ENCODE measurements at places on chromosomes 7 and 10.

GRCh38 chr7:49980465-49980864 lies 112.6 kb downstream of the ZPBP start:
- DNase-seq, result no peak

DNA sequence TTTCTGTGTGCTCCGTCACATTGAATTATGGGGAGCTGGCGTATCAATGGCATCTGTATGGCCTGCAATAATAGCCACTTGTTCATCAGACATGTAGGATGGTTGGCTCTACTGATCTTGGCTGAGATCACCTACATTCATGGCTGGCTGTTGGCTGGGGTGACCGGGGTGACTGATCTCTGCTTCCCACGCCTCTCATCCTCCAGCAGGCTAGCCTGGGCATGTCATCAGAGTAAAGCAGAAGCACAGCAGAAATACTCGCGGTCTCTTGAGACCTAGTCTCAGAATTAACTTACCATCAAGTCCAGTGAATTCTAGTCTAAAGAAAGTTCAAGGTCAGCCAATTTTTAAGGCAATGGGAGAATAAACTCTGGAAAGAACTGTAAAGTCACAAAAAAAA lies 257.7 kb upstream of the GLI3 start:
- no peak for DNase-seq

DNA sequence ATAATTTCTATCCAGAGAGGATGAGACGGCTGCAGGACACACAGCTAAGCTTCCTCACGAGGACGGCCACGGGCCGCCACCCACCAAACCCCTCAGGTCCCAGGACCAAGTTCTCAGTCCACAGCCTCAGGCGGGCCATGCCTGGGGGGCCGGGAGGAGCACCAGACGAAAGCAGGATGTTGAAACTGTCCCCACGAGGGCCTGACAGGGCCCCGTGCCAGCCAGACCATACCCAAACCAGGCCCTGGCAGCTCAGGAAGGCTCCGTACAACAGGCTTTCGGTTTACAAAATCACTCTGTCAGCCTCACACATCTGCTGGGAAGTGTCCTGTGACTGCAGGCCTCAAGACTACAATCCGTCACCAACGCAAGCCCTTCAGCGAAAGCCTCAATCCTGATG lies 14.5 kb downstream of the TUBGCP2 start:
- DNase-seq, result no peak

GRCh38 chr7:96591159-96591899 lies 118.3 kb downstream of the SEM1 start:
- DNase-seq, result no peak

- DNase-seq, result no peak
Measured at GRCh38 chr7:95470452-95470851, 15.3 kb upstream of the ASB4 start.

DNA sequence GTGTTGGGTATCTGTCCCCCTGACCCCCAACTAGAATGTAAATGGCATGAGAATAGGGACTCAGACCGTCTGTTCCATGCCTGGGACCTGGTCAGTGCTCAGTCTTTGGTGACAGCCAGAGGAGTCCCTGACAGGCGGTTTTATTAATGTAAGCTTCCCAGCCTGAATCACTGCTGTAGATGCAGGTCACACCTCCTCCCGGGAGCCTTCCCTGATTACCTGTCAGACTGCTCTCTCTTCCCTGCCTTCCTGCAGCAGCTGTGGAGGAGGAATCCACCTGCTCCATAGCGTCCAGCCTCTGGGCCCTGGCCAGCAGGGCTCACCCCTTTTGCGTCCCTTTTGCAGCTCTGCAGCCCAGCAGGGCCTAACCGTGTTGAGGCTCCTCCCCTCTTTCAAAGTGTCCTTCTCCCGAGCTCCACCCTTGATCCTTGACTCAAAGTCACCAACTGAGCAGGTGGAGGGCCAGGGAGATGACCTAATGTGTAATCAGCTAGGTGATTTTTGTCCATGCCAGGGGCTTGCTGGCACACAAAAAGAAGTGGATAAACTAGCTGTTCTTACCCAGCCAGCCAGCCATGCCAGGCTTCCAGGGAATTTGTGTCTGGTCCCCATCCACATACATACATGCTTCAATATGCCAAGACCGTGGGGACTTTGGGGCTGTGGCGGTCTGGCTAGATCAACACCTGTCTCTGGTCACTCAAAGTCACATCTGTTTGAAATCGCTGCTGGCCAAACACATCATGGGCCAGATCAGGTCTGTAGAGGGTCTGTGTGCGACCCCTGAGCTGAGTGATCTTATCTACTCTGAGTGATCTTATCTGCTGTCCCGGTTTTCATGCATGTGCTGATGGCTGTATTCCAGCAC lies 195.1 kb downstream of the CCDC3 start:
- no peak for DNase-seq

Measured in stimulated activated CD4-positive, alpha-beta T cell treated with anti-CD3 and anti-CD28 coated beads, Interleukin-1b, Interleukin-23, amount 100 ng/mL, for 1 hour (primary cell).